ENCODE measurements at places on chromosomes 11 and 22. TPM values are rescaled to one million over a fixed set of nuclear protein-coding genes. Genes with fewer than 3 reads are reported as not detected.
A peak's percentile ranks its signal among the peaks of the same experiment; 100 is the strongest.

BTG4 gene
- total RNA-seq, result not detected

GRCh38 chr11:119807841-119808240, 78.8 kb upstream of the NECTIN1 start:
- H3K27me3 ChIP-seq, result no peaks in the 10 kb centered on the region
- H3K36me3 ChIP-seq, result no peaks in the 10 kb centered on the region
- no peak overlapping the region for H3K27ac ChIP-seq
- H3K4me3 ChIP-seq, result no peak overlapping the region

GRCh38 chr11:63488789-63489188, 2.2 kb downstream of the PLAAT5 start:
- DNase-seq, result no peak
- H3K27me3 ChIP-seq, result no peaks in the 10 kb centered on the region
- H3K27ac ChIP-seq, result no peak overlapping the region
- no peaks in the 10 kb centered on the region for H3K36me3 ChIP-seq
- H3K4me1 ChIP-seq, result no peaks in the 10 kb centered on the region

- DNase-seq, result no peak
- no peak overlapping the region for H3K27ac ChIP-seq
- H3K4me3 ChIP-seq, result no peak overlapping the region
- H3K36me3 ChIP-seq, result no peaks in the 10 kb centered on the region
- no peaks in the 10 kb centered on the region for H3K4me1 ChIP-seq
Measured at GRCh38 chr11:79182794-79183193, 258.0 kb downstream of the TENM4 start.

DNA sequence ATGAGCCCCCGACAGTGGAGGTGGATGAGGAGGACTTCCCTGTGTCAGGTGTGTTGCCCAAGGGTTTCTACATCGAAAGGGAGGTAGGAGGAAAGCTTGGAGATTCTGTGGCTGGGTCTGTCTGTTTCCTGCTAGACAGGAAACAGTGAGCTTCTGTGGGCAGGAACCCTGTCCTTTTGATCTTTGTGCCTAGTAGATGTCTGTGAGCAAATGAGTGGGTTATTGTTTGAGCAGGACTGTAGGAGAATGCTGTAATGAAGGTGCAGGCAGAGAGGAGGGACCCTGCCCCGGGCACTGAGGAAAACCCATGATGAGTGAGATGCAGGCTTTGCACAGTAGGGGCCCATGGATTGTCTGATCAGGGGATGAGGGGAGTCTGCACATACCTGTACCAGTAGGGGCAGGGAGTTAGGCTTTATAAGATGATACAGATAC, 14.0 kb downstream of the USP35 start:
- H3K36me3 ChIP-seq, result no peaks in the 10 kb centered on the region
- no peak for DNase-seq
- H3K27me3 ChIP-seq, result no peaks in the 10 kb centered on the region
- H3K4me1 ChIP-seq, result peaks cover 15% of the 10 kb centered on the region

GRCh38 chr11:620935-621814, 3.6 kb downstream of the CDHR5 start:
- no peaks in the 10 kb centered on the region for H3K36me3 ChIP-seq
- no peak overlapping the region for H3K27ac ChIP-seq
- DNase-seq, result no peak
- no peak overlapping the region for H3K4me3 ChIP-seq
- H3K4me1 ChIP-seq, result peaks cover 11% of the 10 kb centered on the region

DMC1 gene
- 0.22 TPM for total RNA-seq

MS4A6A gene
- total RNA-seq, result 0.80 TPM

TECTA gene
- 0.41 TPM for total RNA-seq

DNA sequence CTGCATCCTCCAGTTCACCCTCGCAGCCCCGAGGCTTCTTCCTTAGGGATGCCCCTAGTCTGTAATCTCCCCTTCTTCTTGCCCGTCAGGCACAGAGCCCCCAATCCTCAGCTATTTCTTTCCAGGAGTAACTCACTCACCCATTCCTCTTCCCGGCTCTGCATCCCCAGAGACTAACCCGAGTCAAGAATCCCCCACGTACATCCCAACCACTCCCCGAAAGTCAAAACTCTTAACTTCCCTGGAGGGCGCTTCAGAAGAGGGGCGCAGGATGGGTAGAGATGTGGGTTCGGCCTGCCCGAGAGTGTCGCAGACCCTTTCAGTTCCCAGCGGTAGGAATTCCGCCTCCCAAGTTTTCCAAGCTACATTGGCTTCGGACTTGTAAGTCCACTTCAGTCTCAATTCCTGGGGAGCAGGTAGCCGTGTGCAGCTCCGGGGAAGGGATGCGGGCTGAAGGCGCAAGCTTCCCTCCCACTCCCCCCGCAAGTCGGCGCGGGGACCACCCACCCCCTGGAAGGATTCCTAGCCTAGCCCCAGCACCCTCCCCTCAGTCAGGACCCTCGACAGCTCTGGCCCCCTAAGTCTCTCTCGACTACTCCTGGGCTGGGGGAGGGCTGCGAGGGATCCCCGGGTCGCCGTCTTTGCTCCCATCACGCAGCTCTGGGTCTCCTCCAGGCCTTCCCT, 871 bp downstream of the BDNF start:
- H3K4me3 ChIP-seq, result peak overlapping the region; percentile 45
- H3K27me3 ChIP-seq, result peaks cover 53% of the 10 kb centered on the region
- H3K27ac ChIP-seq, result no peak overlapping the region
- H3K4me1 ChIP-seq, result peaks cover 30% of the 10 kb centered on the region
- H3K36me3 ChIP-seq, result no peaks in the 10 kb centered on the region

- no peak for DNase-seq
- no peaks in the 10 kb centered on the region for H3K27me3 ChIP-seq
- no peaks in the 10 kb centered on the region for H3K4me1 ChIP-seq
- H3K36me3 ChIP-seq, result no peaks in the 10 kb centered on the region
Measured at GRCh38 chr22:19455585-19456370, 8.3 kb upstream of the C22orf39 start.

GRCh38 chr11:87976009-87976408, 199.2 kb downstream of the RAB38 start:
- H3K4me1 ChIP-seq, result no peaks in the 10 kb centered on the region

- peaks cover 1% of the 10 kb centered on the region for H3K27me3 ChIP-seq
- no peak overlapping the region for H3K4me3 ChIP-seq
- H3K4me1 ChIP-seq, result no peaks in the 10 kb centered on the region
- H3K27ac ChIP-seq, result no peak overlapping the region
- DNase-seq, result no peak
- H3K36me3 ChIP-seq, result no peaks in the 10 kb centered on the region
Measured at GRCh38 chr11:79035881-79036280, 404.9 kb downstream of the TENM4 start.

FXYD2 gene
- total RNA-seq, result 19.5 TPM

DNA sequence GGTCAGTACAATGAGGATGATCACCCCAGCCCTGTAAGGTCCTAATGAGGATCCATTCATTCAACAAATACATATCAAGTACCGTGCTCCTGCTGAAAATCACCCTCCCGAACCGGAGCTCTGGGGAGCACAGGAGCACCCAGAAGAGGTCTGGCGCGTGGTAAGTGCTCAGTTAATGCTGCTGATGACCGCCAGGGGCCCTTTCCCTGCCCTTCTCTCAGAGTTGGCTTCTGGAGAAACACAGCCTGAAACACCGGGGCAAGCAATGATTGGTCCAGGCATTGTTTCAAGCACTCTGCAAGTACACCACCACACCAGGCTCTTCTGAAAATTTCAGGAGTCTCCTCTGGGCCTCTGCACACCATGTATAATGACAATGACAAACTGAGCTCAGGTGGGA, 3.8 kb upstream of the CCDC86 start:
- peaks cover 2% of the 10 kb centered on the region for H3K27me3 ChIP-seq
- no peak overlapping the region for H3K27ac ChIP-seq
- H3K4me3 ChIP-seq, result no peak overlapping the region
- no peaks in the 10 kb centered on the region for H3K36me3 ChIP-seq
- DNase-seq, result no peak

DNA sequence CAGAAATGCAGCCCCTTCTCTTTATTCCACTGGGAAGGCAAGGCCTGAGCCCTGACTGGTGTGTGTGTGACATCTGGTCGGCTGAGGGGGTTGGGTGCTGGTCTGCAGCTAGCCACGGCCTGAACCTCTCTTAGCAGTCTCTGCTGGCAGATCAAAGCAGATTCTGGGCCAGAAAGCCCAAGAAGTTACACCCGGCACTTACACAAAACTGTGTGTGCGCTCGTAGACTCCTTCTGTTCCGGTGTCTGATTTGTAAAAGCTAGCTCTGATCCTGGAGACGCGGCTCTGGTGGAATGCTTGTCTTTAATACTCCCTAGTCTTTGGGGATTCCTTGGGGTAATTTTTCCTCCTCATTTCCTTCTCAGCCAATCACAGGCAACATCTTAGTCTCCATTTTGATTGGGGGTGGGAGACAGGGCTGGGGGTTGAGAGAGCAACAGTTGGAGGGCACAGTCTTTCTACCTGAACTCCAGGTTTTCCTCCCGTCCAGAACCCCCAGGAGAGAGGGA, 5.5 kb downstream of the PKNOX2 start:
- no peak overlapping the region for H3K4me3 ChIP-seq
- H3K27me3 ChIP-seq, result peaks cover 60% of the 10 kb centered on the region
- no peak overlapping the region for H3K27ac ChIP-seq
- DNase-seq, result no peak

GRCh38 chr11:7600205-7600775, 73.0 kb downstream of the CYB5R2 start:
- DNase-seq, result no peak
- H3K36me3 ChIP-seq, result no peaks in the 10 kb centered on the region
- H3K4me1 ChIP-seq, result no peaks in the 10 kb centered on the region
- no peaks in the 10 kb centered on the region for H3K27me3 ChIP-seq
- H3K27ac ChIP-seq, result no peak overlapping the region

GNAZ gene
- total RNA-seq, result 9.1 TPM
